CD4-positive, alpha-beta T cell treated with Interleukin-12 subunit alpha and Interleukin-12 subunit beta, for 1 hour (primary cell): ENCODE measurements at places on chromosomes 11 and 22.

DNA sequence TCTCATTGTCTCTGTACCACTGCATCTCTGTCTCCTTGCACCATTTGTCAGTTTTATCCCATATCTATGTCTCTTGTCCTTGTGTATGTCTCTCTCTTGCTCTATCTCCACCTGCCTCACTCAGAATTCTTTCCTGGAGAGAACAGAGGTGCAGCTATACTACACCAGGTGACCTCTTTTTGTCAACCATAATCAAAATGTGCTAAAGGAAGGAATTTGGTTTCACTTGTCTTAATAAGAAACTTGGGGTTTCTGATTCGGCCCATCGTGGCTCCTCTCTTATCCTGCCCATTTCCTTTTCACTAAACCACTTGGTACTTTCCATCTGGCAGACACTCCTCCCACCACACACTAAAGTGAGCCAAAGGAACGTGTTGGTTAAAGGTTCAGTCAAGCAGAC, 2.0 kb upstream of the C11orf42 start:
- peak; percentile 37 for DNase-seq

DNA sequence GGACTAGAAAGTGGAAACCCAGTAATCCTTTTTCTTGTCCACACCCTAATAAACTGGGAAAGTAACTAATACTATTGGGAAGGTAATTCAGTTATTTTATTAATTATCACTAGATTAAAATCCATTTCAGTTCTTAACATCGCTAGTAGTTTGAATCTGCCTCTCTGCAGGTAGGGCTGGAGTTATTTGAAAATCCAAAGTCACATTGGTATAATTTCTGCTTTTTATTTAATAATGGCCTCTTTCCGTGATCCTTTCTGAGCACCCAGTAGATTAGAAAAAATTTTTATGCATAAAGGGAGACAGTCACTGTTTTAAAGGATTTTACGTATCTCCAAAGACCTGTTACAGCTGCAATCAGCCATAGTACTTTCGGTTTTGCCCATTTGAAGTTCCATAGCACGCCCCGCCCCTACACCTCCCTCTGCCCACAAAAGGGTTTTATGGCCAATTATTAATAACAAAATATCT, 605 bp upstream of the COPB1 start:
- peak; percentile 72 for DNase-seq

GRCh38 chr11:11857769-11858168, 16.0 kb downstream of the USP47 start:
- DNase-seq = peak; percentile 65

- DNase-seq = no peak
Observed at GRCh38 chr22:48192920-48193319, 1430.5 kb downstream of the TBC1D22A start.

- no peak for DNase-seq
Observed at GRCh38 chr22:27198518-27199035, 541.2 kb downstream of the MIAT start.

- DNase-seq = no peak
Observed at GRCh38 chr11:13101644-13102512, 92.8 kb downstream of the RASSF10 start.

GRCh38 chr11:68297494-68297811, 14.9 kb upstream of the LRP5 start:
- no peak for DNase-seq

DNA sequence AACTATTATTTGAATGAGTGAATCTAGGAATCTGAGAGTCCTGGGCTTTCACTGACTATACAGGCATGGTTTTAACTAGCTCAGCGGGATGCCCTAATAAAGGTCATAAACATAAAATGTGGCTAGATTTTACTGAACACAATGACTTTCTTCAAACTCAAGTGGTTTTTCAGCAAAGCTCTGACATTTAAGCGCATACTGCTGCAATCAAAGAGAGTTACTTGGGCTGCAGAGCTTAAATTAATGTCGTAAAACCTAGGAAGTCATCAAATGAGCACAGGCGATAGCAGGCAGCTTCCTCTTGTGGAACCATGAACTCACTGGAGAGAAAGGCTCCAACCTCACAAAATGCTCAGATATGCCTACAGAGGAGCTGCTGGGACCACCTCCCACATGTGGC, 6.7 kb downstream of the CSNK2A3 start:
- no peak for DNase-seq

GRCh38 chr11:74321487-74322188, 10.2 kb upstream of the P4HA3 start:
- DNase-seq = peak; percentile 22

GRCh38 chr11:22341588-22341931, 3.4 kb downstream of the SLC17A6 start:
- no peak for DNase-seq
